CD4-positive, alpha-beta T cell (primary cell): ENCODE measurements at places on chromosomes 1 and 21.
A peak's percentile ranks its signal among the peaks of the same experiment; 100 is the strongest.

DNA sequence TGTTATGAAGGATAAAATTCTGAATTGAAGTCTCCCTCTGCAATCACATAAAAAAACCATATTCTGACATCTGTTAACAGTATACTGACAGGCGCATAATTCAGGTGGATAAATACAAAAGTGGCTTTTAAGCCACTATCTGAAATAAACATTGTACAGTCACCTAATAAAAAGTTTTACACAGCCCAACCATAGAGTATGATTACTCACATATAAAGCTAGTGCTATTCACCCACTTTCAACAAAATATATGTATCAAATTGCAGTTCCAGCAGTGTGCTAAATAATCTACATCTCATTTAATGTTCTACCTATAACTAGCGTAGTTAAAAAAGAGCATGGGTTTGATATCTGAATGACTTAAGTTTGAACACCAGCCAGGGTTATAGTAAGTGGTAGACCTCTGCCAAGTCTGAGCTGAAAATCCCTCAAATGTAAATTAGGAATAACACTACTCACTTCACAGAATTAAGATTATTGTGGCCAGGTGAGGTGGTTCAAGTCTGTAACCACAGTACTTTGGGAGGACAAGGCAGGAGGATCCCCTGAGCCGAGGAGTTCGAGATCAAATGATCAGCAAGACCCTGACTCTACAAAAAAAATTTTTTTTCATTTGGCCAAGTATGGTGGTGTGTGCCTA lies 3.9 kb downstream of the EGLN1 start:
- DNase-seq = no peak

GRCh38 chr1:5992814-5993555 lies 760 bp upstream of the NPHP4 start:
- no peak for DNase-seq

DNA sequence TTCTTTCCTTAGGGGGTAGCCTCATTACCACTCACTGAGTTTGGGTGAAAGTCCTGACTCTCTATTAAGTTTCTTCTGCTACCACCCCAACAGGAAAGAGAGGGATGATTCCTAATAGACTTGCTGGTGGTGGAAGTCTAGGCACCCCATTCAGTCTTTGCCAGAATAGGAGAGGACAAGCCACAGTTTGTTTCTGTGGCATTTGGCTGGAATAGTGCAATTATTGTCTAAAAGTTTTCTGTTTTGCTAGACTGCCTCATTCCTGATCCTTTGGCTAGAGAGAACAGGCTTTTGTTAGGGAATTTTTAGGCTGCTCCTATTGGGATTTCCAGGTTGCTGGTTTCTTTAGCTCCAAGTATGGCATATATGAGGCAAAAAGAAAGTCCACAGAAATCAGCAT lies 9.9 kb upstream of the HJV start:
- DNase-seq = no peak

DNA sequence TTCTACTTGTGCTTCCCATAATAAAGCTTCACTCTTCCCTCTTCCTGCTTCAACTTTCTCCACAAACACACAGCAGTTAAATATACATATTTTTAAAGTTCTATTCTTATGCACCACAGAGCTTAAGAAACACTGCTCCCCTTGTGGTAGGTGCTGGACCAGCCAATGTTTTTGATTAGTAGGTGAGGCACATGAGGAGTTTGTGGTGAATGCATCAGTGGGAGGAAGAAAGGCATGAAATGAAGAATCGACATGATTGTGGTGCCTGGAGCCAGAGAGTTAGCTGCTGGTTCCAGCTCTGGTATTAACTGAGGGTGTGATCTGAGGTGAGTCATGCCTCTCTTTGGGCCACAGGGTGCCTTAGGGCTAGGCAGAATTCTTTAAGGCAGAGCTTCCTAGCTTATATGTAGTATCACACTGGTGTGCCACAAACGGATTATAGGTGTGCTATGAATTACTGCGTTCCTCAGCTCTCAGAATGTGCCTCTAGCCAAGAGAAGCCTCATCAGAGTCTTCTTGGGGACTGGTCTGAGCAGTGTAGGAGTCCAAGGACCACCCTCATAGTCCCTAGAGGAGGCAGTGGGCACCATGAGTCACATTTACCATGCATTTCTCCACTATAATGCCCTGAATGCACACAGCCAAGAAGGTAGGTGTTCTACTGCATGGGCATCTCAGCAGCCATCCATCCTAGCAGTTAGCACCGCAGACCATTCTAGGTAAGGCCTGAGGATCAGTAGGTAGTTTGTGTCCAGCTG lies 97.4 kb upstream of the SGIP1 start:
- DNase-seq = peak; percentile 9

GRCh38 chr1:242225767-242226573 lies 227.1 kb upstream of the MAP1LC3C start:
- no peak for DNase-seq

DNA sequence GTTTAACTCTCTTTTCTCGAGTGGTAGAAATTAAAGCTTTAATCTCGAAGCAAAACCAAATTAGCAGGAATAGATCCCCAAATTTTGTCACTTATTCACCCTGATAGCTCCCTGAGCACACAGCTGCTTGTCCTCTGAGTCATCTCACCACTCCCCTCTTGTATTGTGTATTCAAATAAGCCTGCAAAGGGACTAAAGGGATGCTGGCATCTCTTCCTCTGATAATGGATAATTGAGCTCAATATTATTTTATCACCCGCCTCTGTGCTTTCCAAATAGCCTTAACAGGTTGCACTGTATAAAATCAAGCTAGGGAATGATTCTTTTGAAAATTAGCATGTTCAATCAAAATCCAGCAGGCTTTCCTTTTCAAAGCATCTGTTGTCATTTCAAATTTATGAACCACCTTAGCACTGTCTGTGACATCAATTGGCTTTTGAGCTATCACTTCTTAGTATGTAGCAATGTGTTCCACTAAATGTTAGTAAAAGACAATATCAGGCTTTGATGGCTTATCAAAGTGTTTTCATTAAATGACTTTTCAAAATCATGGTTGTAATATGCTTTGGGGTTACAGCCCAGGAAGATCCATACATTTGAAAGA lies 561.6 kb downstream of the PLA2G4A start:
- no peak for DNase-seq

DNA sequence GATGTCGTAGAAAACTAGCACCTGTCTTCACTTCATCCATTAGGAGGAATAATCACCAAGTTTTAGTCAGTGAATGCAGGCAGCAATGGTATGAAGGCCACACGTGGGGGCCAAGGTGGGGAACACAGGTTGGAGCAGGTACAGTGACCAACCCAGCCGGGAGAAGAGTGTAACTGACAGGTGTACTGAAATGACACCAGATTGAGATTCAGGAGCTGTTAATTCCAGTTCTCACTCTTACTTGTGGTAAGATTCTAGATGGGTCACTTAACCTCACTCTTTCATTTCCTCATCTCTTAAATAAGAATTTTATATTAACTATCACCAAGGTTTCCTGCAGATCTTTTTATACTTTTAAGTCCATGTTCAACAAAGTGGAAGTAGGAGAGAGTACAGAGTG lies 206.2 kb upstream of the PTBP2 start:
- no peak for DNase-seq

GRCh38 chr21:41808094-41808493 lies 41.2 kb upstream of the RIPK4 start:
- no peak for DNase-seq

DNA sequence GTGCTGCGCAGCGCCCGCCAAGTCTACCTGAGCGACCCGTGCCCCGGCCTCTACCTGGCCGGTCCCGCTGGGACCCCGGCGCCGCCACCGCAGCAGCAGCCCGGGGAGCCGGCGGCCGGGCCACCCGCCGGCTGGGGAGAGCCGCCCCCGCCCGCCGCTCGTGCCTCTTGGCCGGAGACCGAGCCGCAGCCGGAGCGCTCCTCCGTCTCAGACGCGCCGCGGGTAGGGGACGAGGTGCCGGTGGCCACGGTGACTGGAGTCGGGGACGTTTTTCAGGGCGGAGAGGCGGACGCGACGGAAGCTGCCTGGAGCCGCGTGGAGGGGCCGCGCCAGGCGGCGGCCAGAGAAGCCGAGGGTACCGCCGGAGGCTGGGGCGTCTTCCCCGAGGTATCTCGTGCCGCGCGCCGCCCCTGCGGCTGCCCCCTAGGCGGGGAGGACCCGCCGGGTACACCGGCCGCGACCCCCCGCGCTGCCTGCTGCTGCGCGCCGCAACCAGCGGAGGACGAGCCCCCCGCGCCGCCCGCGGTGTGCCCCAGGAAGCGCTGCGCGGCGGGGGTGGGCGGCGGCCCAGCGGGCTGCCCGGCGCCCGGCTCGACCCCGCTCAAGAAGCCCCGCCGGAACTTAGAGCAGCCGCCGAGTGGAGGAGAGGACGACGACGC lies 646 bp downstream of the IER5 start:
- peak; percentile 63 for DNase-seq

- no peak for DNase-seq
These were observed 276.9 kb downstream of the KIF26B start for GRCh38 chr1:245431706-245432105.

DNA sequence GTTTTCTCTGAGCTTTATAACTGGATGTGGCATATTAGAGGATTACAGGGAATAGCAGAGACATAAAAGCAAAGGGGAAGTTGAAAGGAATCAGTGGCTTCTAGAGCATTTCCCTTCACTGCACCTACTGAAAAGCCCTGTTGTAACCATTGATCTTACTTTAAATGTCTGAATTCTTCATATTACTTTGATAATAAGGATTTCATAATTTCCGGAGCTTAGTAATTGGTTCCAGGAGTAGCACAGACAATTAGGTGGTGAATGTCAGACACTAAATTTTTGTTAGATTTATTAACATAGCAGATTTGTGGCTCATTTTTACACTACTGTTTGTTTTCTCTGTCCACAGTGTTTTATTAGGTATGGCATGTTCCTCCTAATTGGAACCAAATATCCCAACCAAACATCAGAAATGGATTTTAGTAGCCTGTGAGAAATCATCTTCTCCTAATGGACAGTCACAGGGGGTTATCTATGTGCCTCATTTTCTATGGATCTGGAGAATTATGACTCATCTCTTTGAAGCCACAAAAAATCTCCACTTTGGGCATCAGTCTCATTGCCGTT lies 100.5 kb downstream of the GIPC2 start:
- DNase-seq = no peak
